Activated CD4-positive, CD25-positive, alpha-beta regulatory T cell treated with anti-CD3 and anti-CD28 coated beads, Interleukin-2, amount 50 U/mL, for 24 hours (primary cell): ENCODE measurements at places on chromosomes 7 and 10.
A peak's percentile ranks its signal among the peaks of the same experiment; 100 is the strongest.

- ATAC-seq: no peak
These were observed 349.8 kb downstream of the ARL4A start for GRCh38 chr7:13037216-13037615.

GRCh38 chr7:77944183-77945182, 145.9 kb downstream of the PHTF2 start:
- no peak for ATAC-seq

DNA sequence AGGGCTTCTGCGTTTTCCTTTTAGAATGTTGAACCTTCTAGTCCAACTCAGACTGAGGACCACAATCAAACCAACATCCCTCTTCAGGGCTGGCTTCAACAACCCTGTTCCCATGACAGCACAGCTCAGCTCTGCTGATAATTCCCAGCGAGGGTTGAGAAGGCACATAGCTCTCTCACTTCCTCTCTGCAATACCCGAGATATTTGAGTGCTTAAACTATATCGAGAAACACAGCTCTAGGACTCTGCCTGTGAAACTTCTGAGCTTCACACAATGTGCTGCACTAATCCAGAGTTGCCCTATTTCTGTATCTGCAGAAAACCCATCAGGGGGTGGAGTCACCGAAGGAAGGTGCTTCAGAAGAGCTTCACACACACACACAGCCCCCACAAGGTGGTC, 1.6 kb upstream of the ADARB2 start:
- no peak for ATAC-seq

DNA sequence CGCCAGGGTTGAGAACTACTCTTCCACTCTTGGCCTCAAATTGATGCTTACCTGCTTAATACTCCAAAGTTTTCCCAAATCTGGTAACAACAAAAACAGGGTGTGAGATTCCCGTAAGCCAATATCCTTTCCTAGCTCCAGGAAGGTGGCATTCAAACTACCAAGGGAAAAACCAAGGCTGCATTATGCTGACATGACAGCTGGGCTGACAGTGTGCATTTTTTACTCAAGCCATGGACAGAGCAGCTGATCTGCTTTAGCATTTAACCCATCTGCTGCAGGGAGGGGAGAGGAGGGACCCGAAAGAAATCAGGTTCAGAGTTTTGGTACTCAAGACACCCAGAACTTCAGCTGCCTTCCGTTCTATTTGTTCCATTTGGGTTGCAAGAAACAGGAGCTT, 49.8 kb upstream of the RAPGEF5 start:
- ATAC-seq: no peak

DNA sequence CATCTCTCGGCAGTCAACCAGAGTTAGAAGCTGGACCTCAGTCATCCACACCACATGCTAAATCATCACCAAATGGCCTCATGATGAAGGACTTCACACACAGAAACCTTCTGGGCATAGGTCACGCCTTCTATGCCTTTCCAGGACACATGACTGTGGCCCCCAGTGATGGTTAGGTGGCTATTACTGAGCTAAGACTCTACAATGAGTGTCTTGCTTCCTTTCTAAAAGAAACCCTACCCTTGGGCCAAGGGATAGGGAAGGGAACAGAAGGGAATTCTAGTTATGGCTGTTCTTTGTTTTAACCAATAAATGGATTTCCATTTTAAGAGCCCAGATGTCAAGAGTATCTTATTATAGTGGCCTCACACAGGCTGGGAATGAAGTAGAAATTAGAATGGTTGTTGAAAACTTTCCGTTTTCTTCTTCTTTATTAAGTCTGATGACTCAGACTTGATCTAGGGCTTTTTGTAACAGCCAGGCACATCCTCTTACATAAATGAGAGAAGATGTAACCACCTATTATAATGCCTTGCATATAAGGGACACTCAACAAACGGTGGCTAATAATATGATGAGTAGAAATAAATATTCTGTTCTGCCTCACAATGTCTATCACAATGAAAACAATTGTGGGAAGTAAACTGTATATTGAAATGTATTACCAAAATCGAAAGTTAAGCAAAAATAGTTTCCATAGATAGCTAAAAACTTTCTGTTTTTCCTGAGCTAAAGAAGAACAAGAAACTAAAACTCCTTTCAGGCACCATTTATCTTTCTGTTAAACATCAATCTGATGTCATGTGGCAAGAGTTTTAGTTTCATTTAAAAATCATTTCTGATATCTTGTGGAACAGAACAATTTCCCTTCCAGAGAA, 62.5 kb upstream of the TOMM7 start:
- peak; percentile 79 for ATAC-seq
